ENCODE measurements at places on chromosomes 7 and 10. TPM values are rescaled to one million over a fixed set of nuclear protein-coding genes. Genes with fewer than 3 reads are reported as not detected.

GRCh38 chr7:46715579-46715978, 794.5 kb upstream of the IGFBP3 start:
- DNase-seq = no peak

GRCh38 chr7:47651355-47652317, 69.7 kb upstream of the TNS3 start:
- DNase-seq = no peak

- peak; percentile 67 for DNase-seq
These were observed 59.8 kb upstream of the CHST15 start for GRCh38 chr10:124153023-124153826.

- DNase-seq = no peak
These were observed 18.6 kb upstream of the TRPV6 start for GRCh38 chr7:142904128-142904527.

PTPRN2 gene
- 1.7 TPM for total RNA-seq

DNA sequence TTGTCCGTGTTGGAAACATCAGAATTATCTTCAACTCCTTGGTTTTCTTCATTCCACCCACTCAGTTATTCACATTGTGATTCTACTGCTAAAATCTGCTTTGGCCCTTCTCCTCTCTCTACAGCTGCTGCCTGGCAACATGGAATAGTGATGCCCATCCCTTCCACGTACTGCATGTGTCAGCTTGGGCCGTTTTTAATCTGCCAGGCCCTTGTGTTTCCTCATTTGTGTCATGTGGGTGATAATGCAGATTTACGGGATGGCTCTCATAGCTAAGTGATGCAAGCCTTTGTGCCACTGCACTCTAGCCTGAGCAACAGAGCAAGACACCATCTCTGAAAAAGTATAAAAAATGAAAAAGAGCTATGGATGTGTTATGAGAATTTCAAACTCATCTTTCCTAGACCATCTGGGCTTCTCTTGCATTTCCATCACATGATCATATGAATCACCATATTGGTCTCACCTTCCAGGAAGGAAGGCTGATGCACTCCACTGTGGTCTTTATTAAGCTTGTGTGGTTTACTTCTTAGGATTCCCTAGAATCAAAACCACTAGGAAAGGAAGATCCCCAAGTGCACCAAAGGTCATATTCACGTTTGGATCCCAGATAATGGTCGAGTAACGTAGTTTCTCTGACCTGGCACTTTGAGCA, 20.6 kb upstream of the CELF2 start:
- no peak for DNase-seq

DNA sequence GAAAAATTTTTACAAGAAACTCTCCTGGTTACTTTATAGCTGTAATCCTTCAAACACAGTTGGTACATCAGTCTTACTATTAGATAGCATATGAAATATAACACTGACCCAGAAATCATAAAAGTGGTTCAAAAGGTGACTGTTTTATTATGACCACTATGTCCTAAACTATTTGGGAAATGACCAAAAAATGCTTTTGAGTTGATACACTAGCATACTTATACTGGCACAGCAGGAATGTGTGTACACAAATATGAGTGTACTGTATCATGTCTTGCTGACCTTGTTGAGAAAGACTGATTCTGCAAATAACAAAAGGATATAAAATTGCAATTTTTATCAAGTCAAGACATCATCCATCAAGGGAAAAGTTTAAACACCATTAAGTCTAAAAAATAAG, 24.3 kb downstream of the CSTF2T start:
- DNase-seq = no peak

- no peak for DNase-seq
These were observed 33.0 kb downstream of the EN2 start for GRCh38 chr7:155490697-155491628.
